ENCODE measurements at places on chromosomes 5 and 9.

DNA sequence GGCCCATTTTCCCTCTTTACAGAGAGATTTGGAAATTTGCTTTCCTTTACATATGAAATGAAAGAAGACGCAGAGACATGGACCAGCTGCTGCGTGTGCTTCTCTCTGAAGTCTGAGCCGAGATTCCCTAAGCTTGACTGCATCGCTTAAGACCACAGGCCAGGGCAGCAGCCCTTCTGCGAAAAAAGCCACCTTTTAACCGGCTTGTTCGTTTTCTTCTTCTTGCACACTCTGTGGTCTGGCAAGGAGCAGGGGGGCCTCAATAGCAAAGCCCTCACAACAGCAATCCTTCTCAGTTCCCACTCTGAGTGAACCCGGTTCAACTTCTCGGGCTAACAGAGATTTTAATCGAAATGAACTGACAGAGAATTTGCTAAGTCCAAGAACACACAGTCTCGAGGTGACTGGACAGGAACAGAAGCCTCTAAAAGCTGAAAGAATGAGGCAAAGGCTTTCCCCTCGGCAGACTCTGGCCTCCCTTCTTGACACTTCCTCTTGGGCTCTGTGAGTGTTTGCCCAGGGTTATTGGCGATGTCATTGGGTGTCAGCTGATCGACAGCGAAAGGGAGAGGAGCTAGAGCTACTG, 512.9 kb upstream of the KLF4 start:
- DNase-seq, result no peak

- DNase-seq, result no peak
Measured at GRCh38 chr5:16866795-16867576, 69.1 kb downstream of the MYO10 start.

GRCh38 chr5:155728857-155729683, 597.9 kb upstream of the SGCD start:
- no peak for DNase-seq

DNA sequence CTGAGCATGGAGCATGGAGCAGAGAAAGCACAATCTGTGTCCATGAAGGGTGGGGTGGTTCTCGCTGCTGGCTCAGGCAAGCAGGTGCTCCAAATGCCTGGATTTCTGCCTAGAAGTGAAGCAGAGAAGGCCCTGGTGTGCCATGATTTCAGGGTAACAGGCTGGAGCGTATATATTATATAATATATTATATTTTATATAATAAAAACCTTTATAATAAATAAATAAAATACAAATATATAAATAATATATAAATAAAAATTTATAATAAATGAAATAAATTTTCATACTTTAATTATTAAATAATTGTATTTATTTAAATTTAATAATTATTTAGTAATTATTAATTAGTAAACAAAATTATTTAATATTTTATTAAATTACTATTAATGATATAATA, 707.4 kb upstream of the COX7C start:
- DNase-seq, result no peak

GRCh38 chr9:36138901-36139300, 2.4 kb downstream of the GLIPR2 start:
- no peak for DNase-seq

DNA sequence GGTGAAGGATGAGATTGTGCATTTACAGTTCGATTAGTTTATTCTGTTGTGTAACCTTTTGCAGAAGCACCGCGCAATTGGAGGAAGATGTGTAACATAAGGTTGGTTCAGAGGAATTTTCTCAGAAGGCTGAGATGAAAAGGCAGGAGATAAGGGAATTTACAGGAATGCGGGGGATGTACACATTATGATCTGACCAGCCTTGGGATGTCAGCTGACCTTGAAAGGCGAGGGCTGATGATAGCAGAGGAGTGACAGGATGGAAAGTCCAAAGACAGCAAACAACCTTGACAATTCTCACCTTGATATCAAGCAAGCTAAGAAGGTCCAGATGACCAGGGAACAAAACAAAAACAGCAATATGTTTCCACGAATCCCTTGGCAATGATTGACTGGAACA, 88.8 kb downstream of the OTULIN start:
- DNase-seq, result no peak

GRCh38 chr5:58025809-58026208, 434.1 kb downstream of the PLK2 start:
- DNase-seq, result no peak

GRCh38 chr5:180636016-180636402, 13.4 kb downstream of the FLT4 start:
- no peak for DNase-seq

DNA sequence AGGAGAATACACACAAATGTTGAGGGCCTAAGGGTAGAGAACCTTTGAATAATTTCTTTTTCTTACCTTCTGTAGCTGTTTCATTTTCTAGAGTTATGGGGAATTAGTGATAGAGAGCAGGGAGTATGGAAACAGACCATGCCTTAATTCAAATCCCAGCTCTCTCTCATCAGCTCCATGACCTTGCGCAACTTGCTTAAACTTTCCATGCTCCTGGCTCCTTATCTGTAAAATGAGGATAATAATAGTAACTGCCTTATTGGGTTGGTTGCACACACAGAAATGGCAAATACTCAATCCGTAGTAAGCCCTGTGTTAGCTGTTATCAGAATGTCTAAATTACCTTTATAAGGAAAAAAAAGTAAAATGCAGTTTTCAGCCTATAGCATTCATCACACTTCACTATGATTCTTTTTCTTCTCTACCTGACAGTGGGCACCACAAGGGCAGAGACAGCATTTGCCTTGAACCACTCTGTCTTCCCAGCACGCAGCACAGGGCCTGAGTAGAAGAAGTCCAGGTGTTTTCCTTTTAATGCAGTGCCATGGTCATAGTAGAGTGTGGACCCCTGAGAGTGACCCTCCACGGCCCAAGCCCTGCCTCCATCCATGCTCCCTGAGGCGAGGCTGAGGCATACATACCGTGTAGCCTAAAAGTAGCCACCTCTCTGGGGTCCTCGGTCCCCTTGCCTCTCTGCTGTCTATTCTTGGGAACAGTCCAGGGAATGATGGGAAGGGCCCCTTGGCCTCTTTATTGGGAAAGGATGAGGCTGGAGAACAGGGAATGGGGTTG, 17.4 kb downstream of the C5orf15 start:
- no peak for DNase-seq

- no peak for DNase-seq
Measured at GRCh38 chr9:1028501-1029190, 21.5 kb upstream of the DMRT2 start.

GRCh38 chr9:113474360-113475028, 11.0 kb downstream of the RGS3 start:
- no peak for DNase-seq

- peak; percentile 63 for DNase-seq
Measured at GRCh38 chr5:167294882-167295680, 996.4 kb upstream of the WWC1 start.

- no peak for DNase-seq
Measured at GRCh38 chr9:119027901-119028699, 341.1 kb downstream of the BRINP1 start.

GRCh38 chr5:170216257-170216864, 16.4 kb upstream of the C5orf58 start:
- DNase-seq, result no peak

- no peak for DNase-seq
Measured at GRCh38 chr9:97554566-97555075, 53.2 kb downstream of the TMOD1 start.

- DNase-seq, result no peak
Measured at GRCh38 chr9:125235804-125236519, 5.2 kb downstream of the HSPA5 start.

GRCh38 chr5:76252437-76252836, 150.6 kb upstream of the IQGAP2 start:
- no peak for DNase-seq

- DNase-seq, result no peak
Measured at GRCh38 chr9:98967257-98967656, 23.6 kb downstream of the COL15A1 start.

DNA sequence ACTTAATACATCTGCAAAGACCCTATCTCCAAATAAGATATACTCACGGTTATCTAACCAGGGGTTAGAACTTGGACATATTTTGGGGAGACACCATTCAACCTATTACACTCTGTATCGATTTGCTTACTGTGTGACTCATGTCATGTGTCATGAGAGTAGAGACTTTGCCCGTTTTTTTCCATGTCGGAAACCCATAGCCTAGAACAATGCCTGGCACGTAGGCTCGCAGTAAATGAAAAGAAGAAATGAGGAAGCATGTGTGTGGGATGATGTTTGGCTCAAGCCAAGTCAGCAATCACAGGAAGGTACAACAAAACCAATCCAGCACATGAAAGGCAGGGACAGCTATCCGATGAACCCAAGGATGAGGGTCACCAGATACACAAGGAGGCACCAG, 94.6 kb upstream of the DNAH5 start:
- no peak for DNase-seq

- DNase-seq, result no peak
Measured at GRCh38 chr9:129613520-129614175, 7.3 kb downstream of the C9orf50 start.

DNA sequence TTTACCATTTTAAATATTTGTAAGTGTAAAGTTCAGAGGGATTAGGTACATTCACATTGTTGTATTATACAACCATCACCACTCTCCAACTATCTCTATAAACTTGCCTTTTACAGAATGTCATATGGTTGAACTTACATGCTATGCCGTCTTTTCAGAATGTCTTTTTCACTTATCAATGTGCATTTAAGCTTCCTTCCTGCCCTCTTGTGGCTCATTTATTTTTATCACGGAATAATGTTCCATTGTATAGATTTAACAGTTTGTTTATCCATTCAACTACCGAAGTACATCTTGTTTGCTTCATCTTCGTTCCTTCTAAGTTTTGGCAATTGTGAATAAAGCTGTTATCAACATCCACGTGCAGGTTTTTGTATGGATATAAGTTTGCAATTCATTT, 133.3 kb upstream of the C6 start:
- DNase-seq, result no peak

DNA sequence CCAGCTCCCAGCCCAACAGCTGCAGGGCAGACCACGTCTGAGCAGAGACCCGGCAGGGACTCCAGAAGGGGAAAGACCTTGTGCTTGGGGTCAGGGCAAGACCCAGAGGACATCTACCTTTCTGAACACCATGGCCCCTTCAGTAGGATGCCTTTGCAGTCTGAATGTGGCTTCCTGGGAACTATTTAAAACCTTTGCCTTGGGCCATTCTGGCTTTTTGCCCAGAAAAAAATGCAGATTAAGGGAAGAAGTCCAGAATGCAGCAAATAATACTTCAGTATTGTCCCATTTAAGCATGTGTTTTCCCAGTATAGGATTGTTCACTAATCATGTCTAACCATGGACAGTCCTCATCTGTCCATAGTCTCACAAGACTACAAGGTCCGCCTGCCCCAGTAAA, 67.5 kb upstream of the ERCC6L2 start:
- DNase-seq, result peak; percentile 53

DNA sequence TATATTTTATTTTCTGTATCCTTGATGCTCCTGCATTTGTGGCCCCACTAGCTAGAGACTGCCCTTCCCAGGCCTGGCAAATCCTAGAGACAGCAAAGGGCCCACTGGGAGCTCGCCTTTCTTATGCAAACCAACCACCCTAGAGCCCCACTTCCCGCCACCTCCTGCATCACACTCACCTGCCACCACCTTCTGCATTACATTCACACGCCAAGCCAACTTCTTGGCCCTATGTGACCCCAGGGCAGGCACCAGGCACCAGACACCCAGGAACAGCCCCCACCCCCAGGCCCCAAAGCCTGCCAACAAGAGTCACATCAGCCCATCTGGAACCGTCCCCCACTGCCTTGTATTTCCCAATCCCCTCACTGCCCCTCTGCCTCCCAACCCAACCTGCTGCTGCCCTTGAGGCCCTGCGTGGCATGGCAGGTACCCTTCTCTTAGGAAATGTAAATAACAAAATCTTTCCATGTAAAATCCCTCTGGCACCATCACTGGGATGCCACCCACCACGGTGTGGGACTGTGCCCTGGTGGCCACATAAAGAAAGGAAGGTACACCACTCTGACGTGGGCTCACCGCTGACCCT, 22.0 kb downstream of the ROR2 start:
- no peak for DNase-seq

DNA sequence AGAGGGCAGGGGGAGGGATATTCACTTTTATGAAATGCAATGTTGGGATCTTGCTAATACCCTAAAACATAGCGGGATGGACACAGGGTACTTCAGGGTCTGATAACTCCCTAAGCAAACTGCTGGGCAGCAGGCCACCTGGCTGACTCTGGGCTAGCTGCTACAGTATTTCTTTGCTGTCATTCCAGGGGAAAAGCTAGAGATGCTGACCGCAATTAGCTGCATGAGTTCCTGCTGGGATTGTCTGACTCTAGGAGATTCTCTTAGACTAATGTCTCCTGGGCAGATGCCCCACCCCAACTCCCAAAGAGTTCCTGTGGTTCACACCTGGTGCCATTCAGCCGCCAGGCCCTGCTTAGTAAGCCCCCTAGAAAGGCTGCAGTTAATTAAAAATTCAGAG, 69.9 kb downstream of the PSAT1 start:
- no peak for DNase-seq

GRCh38 chr5:161507591-161507990, 38.9 kb downstream of the GABRB2 start:
- DNase-seq, result no peak

DNA sequence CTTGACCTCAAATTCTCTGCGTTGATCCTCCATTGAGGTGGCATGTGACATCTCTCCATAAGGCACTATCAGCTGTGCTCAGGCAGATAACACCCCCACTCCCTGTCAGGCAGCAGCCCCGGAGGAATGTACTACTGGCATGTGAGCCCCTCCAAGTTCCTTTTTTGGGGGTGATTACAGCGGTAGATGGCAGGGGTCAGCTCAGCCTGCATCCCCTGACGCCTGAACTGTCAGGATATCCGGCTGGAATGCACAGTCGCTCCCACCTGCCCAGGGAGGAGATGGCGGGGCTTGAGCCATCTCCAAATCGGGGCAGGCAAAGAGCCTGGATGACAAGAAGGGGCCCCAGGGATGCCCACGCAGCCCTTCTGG, 40.8 kb downstream of the FAM78A start:
- DNase-seq, result no peak

DNA sequence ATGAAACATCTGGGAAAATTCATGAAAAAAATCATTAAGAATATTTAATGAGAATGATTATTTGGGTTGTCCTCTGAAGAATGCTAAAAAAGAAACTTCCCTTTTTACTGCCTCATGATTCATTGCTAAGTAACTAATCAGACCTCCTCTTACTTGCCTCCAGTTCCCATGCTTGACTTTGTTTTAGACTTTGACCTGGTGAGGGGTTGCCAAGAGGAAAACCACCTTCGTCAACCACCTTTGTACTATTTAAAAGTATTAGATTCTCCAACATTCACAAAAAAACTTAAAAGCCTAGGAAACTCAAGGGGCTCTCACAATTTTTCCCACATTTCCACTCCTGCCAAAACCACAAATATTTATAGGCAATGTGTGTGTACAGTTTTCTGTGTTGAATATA, 115.2 kb upstream of the ST8SIA4 start:
- no peak for DNase-seq

DNA sequence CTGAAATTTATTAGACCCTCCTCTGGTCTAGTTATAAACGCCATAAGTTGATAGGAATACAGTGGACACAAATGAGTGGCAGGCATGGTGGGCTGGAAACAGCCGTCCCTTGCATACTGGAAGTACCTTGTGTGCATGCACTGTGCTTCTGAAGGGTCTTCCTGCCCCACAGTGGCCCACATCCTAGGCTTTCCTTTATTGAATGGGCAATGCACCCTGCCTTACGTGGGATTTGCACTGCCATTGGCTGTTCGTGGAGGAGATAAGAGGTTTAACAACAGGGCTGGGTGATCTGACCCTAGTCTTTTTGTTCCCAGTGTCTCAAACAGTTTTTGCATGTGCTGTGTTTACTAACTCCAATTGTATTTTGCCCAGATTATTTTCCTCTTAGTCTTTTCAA, 480.8 kb downstream of the GADD45G start:
- DNase-seq, result no peak
